CD4-positive, alpha-beta T cell treated with Interleukin-15 for 1 hour (primary cell): ENCODE measurements at places on chromosomes 5 and 9.

- DNase-seq, result no peak
Observed at GRCh38 chr5:21140987-21141386, 1153.0 kb upstream of the CDH18 start.

DNA sequence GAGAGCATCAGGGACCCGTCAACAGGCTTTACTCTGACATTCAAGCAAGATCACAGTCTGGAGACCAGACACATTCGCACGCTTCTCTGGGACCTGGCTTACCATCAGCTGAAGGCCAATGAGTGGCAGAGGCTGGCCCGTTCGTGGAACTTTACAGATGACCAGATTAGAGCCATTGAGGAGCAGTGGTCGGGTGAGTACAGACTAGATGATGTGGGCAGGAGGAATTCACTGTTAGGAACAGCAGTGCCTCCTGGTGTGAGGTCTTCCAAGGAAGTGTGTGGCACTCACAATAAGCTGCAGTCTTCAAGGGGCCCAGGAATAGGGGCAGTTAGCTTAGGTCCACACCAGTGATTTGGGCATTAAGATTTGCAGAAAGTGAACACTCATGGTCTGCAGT, 50.4 kb downstream of the POC5 start:
- DNase-seq, result no peak

GRCh38 chr5:91635950-91636734, 253.0 kb upstream of the ARRDC3 start:
- DNase-seq, result no peak

GRCh38 chr9:96510258-96510657, 60.3 kb downstream of the HABP4 start:
- DNase-seq, result no peak

GRCh38 chr5:94288937-94289336, 329.5 kb downstream of the KIAA0825 start:
- DNase-seq, result no peak

DNA sequence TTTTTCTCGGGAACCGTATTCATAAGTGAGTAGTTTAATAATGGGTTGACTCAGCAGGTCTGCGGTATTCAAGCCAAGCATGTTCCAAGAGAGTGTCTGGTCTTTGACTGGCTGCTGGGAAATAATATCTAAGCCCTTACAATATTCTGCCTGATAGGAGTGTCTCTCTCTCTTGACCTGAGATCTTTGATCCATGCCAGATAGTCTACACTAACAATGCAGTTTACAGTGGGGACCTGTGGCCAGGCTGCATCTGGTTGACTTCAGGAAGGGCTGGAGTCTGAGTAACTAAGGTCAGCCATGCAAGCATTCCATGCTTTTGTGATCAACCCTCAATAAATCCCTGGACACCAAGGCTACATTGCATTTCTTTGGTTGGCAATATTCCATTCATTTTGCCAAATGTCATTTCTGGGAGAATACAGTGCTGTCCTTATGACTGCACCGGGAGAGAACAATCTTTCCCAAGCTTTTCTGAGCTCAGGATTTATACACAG, 195.5 kb downstream of the SEMA5A start:
- DNase-seq, result no peak

DNA sequence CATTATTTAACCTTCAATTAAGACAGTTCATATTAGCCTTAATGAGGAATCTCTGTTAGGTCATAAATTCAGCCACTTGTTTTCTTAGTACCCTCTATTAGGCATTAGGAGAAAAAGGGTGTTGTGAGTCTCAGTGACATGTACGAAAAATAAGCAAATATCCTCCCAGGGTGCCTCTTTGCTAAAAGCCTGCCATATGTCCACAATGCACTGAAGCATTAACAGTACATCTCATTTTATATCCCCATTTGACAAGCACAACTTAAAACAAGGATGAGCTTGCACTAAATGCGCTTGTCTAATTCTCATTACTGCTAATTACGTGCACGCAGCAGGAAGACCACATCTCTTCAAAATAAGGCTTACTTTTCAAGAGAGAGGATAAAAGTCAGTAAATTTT, 48.4 kb upstream of the SRFBP1 start:
- DNase-seq, result no peak

- no peak for DNase-seq
Observed at GRCh38 chr5:146704949-146705665, 173.4 kb downstream of the PPP2R2B start.

DNA sequence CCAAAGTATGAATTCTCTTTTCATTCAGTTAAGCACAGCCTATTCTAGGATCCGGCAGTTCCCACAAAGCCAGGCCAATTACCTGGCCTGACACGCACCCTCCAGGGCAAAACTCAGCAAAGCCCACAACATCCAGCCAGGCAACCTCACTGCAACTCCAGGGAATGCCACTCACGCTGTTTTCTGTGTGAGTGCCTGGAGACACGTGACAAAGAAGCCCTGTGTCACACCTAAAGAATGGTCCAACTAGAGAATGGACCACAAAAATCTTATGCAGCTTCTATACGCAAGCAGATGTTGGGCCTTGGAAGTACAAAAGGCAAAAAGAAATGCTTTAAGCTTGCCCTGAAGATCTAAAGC, 20.2 kb downstream of the RETREG1 start:
- DNase-seq, result no peak

- no peak for DNase-seq
Observed at GRCh38 chr5:64158827-64159226, 6.8 kb upstream of the RNF180 start.

DNA sequence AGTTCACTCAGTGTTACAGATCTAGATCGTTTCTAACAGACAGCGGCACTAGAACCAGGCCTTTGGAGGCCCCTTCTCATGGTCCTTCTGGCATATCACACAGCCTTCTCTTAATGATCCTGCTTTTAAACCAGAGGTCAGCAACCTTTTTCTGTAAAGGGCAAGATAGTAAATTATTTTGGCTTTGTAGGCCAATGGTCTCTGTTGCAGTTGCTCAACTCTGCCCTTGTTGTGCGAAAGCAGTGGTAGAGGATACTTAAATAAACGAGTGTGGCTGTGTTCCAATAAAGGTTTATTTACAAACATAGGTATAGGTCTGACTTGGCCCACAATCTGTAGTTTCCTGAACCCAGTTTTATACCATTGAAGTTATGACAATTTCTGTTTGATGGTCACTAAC, 47.3 kb upstream of the CD180 start:
- no peak for DNase-seq

DNA sequence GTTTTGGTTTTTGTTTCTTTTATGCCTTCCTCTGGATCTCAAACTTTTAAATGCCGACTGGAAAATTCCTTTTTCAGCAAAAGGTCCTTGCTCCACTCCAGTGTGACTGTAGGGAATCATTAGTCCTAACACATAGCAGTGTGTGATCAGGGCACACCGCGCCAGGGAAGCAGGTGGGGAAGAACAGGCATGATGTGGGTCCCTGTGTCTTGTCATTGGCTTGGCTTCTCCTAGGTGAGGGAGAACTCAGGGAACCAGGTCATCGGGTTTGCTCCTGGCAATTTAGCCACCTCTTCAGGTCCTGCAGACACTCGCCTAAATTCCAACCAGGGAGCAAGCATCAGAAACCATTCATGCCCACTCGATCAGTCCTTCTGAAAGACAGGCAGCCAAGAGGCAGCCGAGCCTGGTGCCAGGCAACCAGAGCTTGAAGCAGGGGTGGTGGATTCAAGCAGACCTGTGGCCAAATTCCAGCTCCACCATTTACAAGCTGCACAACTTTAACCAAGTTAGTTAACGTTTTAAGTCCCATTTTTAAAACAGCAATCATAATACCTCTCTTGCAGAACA, 514.2 kb downstream of the BNC2 start:
- no peak for DNase-seq

DNA sequence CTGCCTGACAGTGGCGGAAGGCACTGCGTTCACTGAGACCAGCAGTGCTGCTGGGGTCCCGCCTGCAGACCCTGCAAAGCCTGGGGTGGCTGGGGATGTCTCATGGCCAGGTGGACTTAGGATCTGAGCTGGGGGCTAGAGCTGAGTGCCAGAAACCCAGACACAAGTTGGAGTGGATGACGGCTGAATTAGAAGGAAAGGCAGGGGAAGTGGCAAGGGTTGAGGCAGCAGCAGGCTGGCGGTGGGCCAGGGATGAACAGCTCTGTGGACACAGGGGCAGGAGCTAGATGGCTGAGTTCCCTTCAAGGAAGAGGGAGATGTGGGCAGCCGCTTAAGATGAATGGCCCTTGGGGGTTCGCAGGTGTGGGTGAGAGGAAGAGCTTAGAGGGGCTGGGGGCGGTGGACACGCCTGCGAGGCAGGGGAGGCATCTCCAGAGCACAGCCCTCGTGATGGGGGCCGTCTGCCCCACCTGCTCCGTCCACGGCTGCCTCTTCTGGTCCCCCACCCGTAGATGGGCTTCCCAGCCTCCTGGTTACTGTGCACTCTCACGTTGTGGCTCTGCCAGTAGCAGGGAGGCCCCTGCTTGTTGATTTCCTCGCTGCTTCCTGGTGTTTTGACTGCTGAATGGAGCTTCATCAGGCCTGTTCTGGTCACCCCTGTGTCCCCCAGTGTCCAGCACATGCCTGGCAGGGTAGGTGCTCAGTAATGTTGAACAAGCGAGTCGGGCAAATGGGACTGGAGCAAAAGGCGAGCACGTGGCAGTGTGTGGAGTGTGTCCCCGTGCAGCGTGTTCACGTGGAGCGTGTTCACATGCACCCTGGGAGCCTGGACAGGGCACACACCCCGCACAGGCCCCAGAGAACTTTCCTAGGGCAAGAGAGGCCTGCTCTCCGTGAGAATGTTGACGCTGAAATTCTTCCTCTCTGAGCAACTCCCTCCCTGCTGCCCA, 168.2 kb downstream of the CACNA1B start:
- no peak for DNase-seq

- no peak for DNase-seq
Observed at GRCh38 chr5:1414311-1415058, 30.8 kb downstream of the SLC6A3 start.

DNA sequence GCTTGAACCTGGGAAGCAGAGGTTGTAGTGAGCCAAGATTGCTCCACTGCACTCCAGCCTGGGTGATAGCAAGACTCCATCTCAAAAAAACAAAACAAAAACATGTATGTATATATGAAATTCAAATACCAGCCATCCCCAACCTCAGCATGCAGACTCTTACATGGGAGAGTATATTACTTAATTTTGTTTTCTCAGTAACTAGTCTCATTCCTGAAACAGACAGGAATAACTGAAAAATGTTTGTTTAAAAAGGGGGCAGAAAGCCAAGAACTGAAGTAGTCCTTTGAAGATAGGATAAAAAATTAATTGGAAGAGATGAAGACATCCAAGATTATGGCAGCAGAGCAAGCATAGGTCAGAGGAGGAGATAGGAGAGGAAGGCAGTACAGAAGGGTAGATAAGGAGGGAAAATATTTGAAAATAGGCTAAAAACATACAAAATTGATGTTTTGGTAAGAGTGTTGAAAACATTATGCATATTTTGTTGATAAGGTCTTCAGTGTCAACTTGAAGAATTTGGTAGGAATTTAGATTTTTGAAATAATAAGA, 309.9 kb downstream of the MAT2B start:
- DNase-seq, result no peak

- DNase-seq, result no peak
Observed at GRCh38 chr5:178940569-178941360, at the start of gene ZNF454. Gene ZNF454 (plus strand): TSS chr5:178941198. CDS start chr5:178942792, 1,594 bp downstream.

DNA sequence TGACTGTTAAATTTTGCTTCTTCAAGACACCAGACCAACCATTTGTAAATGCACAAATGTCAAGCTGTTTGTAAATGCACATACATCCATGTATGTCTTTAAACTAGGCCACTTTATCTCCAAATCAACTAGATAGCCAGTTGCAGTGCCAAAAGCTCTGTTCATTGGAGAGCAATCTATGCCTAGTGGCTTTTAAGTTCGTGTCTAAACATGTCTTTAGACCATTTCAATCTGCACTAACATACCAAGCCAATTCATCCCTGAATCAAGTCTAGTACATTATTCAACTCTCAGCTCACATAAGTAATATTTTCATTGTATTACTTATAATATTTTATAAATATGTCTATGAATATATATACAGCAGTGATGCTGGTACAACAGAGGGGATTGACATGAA, 985.9 kb downstream of the CDH18 start:
- DNase-seq, result no peak

- no peak for DNase-seq
Observed at GRCh38 chr9:126965077-126965476, 50.5 kb downstream of the RALGPS1 start.

DNA sequence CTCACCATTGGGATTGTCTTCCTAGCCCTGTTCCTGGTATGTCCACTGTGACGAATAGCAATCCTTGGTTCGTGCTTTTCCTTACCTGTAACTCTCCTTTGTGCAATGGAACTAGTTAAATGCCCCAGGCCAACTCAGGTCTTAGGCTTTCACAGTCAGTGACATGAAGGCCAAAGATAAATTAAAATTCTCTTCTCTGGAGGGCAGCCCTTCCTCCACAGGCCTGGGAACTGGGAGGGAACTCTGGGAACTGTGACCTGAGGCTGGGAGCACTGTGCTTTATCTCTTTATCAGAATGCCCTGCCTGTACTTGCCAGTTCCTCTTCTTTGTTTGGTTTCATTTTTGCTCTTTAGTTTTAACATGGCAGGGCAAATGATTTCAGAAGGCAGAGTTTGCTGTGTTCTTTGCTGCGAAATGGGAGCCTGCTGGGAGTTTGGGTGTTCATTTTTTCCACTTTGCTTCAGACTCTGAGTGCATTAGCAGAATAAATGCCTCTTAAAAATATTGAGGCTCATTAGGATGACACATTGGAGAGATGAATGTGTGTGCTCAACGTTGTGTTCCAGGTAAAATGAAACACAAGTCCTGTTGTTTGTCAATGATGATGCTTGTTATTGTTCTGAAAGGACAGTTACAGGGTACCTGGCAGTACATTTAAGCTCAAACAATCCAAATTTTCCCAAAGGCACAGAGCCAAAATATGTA, 118.1 kb downstream of the NUDT12 start:
- no peak for DNase-seq

DNA sequence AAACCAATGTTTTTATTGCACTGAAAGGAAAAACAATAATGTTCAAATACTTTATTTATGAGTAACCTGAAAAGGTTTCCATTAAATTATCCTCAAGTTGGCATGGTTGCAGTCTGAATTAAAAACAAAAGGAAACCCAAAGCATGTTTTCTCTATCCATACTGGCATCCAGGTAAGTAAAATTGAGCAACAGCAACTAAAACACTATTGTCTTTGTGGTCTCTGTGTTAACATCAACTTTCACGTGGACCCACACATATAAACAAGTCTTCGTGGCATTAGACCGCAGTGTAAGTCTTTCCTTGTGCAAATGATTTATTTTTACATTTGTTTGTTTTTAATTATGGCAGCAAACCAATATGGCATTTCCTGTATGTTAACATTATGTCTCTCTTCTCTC, 757.6 kb downstream of the SEMA5A start:
- no peak for DNase-seq

- DNase-seq, result no peak
Observed at GRCh38 chr9:28407351-28407750, 834.1 kb upstream of the C9orf72 start.

GRCh38 chr5:52107210-52107905, 680.4 kb upstream of the ITGA1 start:
- DNase-seq, result no peak

- DNase-seq, result no peak
Observed at GRCh38 chr9:103242486-103242885, 247.4 kb downstream of the CYLC2 start.
